Activated T-cell treated with anti-CD3 and anti-CD28 coated beads, Interleukin-2, amount 50 U/mL, for 1 hour (primary cell): ENCODE measurements at places on chromosomes 3 and 15.

DNA sequence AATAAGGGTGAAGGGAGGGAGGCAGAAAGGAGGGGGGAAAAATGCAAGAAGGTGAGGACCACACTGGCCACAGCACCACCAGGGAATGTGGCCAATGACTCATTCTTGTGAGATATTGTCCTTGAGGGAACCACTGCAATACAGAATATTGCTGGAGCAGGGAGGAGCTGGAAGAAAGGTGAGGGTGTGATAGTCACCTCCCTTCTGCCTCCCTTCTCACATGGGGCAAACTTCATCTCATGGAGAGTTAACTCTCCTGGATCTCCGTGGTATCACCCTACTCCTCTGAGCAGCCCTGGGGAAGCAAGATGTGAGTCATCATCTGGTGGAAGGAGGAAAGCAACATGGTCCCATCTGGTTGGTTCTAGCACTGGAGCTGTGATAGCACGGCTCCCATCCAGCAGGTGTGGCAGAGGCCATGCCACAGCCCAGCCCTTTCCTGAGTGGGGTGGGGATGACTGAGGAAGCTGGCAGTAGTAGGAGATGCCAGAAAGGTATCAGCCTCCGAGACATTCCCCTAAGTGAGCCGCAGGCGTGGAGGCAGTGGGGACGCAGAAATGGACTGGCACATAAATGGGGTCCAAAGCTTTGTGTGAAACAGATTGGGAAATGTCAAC is 115.9 kb upstream of the LPP start:
- DNase-seq: no peak

GRCh38 chr3:184539801-184540435 is 21.7 kb upstream of the EPHB3 start:
- no peak for DNase-seq

GRCh38 chr15:59492389-59493377 is 54.7 kb downstream of the FAM81A start:
- DNase-seq: peak; percentile 53

- no peak for DNase-seq
Observed at GRCh38 chr3:117228466-117228865, 518.9 kb downstream of the TUSC7 start.

DNA sequence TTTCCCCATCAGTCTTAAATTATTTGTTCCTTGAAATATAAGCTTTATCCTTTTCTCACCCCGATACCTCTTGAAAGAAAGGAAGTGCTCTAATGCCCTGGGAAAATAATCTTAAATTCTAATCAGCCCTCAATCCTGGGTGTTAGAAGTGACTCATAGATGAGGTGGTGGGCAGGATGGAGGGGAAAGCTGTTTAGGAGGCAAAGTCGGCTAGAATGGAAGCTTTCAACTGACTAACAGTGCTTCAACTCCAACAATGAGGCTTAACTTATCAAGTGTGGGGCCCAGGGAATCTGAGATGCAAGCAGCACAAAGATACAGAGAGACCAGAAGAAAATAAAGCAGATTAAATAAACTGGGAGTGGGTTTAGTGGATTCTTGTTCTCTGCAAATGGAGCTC is 175.8 kb downstream of the EPHB1 start:
- no peak for DNase-seq
